ENCODE measurements at places on chromosomes 6 and 20. TPM values are rescaled to one million over a fixed set of nuclear protein-coding genes. Genes with fewer than 3 reads are reported as not detected.
A peak's percentile ranks its signal among the peaks of the same experiment; 100 is the strongest.

PLA2G7 gene
- total RNA-seq = 1.1 TPM

REM1 gene
- total RNA-seq = not detected

FAM83B gene
- 15.7 TPM for total RNA-seq

SNX3 gene
- total RNA-seq = 114 TPM

GCNT2 gene
- total RNA-seq = 7.3 TPM

RIMS1 gene
- total RNA-seq = 0.55 TPM

USP49 gene
- total RNA-seq = 1.8 TPM

KCNK16 gene
- total RNA-seq = not detected

ABT1 gene
- total RNA-seq = 21.6 TPM

BANF2 gene
- not detected for total RNA-seq

TBXT gene
- total RNA-seq = not detected

ZNF512B gene
- 10.8 TPM for total RNA-seq

RNGTT gene
- total RNA-seq = 17.6 TPM

SLC17A5 gene
- total RNA-seq = 18.4 TPM

GRCh38 chr6:108254433-108255410, 6.1 kb downstream of the SNX3 start:
- DNase-seq = no peak

DNA sequence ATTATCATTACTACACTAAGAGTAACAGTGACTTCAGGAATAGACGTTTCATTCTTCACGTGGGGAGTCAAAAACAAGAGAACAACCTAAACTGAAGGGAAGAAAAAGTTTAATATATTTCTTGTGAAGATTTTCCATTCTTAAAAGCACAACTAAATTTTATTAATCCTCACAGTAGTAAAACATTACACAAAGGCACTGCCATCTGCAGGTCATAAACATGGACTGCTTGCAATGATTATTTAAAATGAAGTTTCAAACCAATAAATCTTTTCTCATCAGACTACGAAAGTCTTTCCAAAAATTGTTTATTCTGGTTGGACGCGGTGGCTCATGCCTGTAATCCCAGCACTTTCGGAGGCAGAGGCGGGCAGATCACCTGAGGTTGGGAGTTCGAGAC, 2.6 kb downstream of the NCOA5 start:
- DNase-seq = no peak

- no peak for DNase-seq
These were observed 94.8 kb downstream of the GRM1 start for GRCh38 chr6:146123616-146124015.

- DNase-seq = no peak
These were observed 6.0 kb downstream of the CST7 start for GRCh38 chr20:24955045-24955444.

DNA sequence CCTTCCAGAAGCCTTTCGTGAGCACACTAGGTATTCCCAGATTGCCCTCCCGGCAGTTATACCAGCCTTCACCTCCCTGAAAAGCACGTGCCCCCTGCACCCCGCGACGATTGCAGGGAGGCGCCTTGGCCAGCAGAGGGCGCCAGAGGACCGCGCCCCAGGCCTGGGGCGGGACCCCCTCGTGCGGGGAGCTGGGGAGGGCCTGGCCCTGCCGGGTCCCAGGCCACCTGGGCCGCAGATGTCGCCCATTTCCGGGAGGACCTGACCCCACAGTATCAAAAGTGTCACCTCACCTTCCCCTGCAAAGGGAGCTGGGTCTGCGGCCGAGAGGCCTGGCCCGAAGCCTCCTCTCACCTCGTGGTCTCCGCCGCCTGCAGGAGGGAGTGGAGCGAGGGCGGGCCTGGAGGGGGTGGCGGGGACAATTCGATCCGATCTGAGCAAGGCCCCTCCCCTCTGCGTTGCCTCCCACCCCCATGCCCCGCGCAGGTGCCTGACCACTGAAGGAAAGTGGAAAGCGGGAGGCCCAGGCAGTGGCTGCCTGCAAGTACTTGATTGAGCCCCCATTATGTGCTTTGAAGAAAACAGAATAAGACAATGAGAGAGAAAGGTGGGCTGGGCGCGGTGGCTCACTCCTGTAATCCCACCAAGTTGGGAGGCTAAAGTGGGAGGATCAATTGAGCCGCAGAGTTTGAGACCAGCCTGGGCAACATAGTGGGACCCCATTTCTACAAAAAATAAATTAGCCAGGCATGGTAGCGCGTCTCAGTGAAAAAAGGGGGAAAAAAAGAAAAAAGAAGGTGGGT, 3.5 kb upstream of the SNAI1 start:
- no peak for DNase-seq

DNA sequence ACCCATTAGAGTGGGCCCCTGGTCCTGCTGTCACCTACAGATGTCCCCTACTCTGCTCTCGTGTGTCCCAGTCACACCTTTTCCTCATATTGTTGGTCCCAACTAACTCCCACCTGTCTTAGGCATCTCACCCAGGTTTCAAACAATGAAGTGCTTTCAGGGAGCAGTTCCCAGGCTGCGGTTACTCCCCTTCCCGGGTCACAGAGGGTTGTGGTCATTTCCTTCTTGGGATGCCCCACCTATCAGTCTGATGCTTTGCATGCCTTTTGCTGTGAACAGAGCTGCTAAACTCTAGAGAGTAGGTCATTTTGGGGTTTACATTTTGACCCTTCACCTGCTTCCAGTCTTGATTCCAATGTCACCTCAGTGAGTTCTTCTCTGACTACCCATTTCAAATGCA, 181.6 kb downstream of the CDC5L start:
- no peak for DNase-seq

GRCh38 chr6:118584911-118585310, 36.8 kb downstream of the PLN start:
- DNase-seq = no peak

DNA sequence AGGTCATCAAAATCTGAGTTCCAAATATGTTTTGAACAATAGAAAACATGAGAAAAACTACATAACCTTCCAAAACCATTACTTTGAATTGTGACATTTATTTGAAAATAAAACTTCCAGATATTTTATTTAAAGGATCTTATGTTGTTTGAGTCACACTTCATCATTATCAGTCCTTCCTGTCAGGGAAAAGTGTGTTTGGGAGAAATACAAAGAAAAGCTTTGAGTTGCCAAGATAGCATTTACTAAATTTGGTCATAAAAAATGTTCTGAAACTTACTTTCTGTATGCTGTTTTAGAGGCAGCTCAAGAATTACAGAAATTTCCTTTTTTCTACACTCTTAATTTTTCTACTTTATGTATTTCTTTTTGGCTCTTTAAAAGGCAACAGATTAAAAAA, 208.2 kb upstream of the RIN2 start:
- no peak for DNase-seq

DNA sequence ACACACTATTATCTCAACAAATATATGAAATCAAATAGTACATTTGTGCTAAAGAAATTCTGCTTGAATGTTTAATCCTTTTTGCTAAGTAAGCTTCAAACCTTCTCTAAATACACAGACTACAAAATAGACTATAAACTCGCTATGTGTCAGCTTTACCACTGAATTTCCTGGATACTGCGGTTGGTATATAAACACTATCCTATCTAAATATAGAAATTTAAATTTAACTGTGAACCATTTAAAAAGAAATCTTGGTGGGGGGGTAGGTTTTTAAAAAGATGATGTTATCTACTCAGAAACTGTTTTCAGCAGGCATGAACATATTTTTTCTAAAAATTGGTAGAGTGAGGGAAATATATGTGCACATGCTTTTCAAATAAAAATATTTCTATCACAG, 306.5 kb upstream of the RUNX2 start:
- no peak for DNase-seq

DNA sequence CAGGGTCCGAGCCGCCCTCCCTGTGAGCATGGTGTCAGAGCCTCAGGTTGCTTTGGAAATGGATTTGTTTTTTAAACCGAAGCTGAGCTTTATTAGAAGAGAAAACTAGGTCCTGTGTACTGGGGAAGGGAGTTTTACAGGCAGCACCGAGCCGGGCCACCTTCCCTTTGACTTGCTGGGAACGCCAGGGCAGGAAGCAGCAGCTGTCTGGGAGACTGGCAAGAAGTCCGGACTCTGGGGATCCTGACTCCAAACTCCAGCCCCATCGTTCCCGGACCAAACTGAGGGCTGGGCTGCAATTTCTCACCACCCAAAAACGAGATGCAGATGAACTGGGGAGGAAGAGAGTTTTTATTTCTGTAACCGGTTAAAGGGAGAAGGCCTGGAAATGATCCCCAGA, 214.9 kb upstream of the KCNG1 start:
- DNase-seq = no peak

GRCh38 chr6:11889572-11889971, 111.0 kb upstream of the ADTRP start:
- DNase-seq = no peak

- no peak for DNase-seq
These were observed 102.3 kb upstream of the CCN2 start for GRCh38 chr6:132053511-132053910.

DNA sequence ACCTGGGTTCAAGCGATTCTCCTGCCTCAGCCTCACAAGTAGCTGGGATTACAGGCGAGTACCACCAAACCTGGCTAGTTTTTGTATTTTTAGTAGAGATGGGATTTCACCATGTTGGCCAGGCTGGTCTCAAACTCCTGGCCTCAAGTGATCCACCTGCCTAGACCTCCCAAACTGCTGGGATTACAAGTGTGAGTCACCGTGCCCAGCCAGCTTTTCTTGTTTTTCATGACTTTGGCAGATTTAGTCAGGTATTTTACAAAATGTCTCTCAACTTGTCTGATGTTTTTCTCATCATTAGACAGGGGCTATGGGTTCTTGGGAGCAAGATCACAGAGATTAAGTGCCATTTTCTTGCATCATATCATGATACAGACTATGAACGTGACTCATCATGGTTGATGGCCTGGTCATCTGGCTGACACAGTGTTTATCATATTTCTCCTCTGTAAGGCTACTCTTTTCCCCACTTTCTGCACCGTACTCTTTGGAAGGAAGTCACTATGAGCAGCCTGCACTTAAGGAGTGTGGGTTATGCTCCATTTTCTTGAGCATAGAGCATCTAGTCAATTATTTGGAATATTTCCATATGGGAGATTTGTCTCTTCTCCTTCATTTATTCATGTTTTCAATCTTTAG, 67.8 kb downstream of the RNF182 start:
- DNase-seq = peak; percentile 23

DNA sequence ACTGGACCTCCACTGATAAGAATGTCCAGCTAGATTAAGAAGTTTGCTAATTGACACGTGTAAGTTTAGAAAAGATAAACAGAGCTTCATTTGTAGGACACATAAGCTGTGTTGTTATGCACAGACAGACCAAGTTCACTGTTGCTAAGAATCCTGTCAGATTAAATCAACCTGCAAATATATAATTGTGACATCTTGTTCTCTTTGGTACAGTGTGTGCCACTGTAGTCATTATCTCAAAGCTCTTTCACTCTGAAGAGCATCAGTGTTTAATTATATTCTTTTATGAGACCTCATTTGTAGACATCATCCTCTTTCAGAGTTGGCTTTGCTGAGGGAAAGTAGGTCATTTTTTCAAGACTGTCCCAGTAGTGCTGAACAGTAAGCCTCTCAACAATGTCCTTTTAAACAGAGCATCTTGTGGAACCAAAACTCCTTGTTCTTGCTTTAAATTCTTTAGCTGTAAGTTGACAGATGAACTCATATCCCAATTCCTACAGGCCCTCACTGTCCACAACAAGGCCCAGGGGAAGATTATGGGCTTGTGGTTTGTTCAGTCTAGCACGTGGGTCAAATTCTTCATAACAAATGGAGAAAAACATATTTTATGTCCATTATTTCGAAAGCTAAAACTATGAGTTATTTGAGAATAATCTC, 252.4 kb downstream of the HDGFL1 start:
- no peak for DNase-seq

- DNase-seq = no peak
These were observed 48.4 kb downstream of the ARHGAP40 start for GRCh38 chr20:38650010-38650409.

GRCh38 chr6:169530752-169531123, 171.1 kb downstream of the WDR27 start:
- no peak for DNase-seq

- DNase-seq = no peak
These were observed 29.2 kb downstream of the ID4 start for GRCh38 chr6:19866173-19866984.

DNA sequence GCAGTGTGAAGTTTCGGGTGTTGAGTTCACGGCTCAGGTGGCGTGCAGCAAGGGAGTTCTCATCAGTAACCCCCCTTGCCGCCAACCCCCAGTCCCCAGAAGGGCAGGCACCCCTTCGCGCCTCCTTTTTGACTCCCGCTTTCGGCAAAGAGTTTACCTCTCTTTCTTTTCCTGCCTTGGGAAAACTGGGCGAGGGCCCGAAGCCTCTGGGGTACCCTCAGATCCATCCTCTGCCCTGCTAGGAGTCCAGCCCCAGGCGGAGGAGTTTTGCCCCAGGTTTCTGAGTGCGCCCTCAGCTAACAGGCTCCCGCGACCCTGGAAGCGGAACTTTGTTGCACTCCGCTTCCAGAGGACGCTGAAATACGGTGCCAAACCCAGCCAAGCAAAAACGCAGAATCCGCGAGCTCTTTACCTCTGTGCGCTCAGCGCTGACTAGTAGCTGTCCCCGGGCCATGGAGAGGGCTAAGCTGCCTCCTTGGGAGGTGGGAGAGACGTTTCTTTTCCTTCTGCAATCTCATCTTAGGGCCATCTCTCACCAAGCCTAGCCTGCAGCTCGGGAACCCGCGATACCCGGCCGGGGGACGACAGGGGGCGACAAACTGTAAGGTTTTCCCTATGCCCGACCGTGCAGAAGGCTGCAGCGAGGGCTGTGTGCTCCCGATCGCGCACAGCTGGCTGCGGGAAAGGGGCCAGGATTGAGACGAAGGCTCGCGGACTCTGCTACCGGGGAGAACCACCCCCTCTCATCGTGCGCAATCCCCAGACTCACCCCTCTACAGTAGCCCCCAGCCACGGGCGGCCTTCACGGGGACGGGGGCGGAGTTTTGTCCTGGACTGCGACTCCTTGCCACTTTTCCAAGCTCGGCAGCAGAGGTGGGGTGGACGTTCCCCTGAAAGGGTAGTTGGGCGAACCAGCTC, 2.7 kb upstream of the PAX1 start:
- DNase-seq = no peak

GRCh38 chr6:166633732-166634535, 6.9 kb upstream of the RPS6KA2 start:
- no peak for DNase-seq

- no peak for DNase-seq
These were observed 1.5 kb downstream of the E2F1 start for GRCh38 chr20:33684533-33685327.

GRCh38 chr20:23032056-23032749, 2.9 kb upstream of the SSTR4 start:
- no peak for DNase-seq

GRCh38 chr6:141152951-141153350, 979.8 kb upstream of the GJE1 start:
- DNase-seq = no peak

GRCh38 chr6:143772116-143773086, 70.7 kb upstream of the LTV1 start:
- DNase-seq = no peak

Data from kidney epithelial cell (primary cell).